ENCODE measurements at places on chromosomes 6 and 20.

GRCh38 chr6:26087284-26088115 is at the start of gene HFE:
Gene HFE, plus strand, starts transcription at chr6:26087429. Its CDS starts 12 bp downstream, at chr6:26087441.
- no peak for DNase-seq

DNA sequence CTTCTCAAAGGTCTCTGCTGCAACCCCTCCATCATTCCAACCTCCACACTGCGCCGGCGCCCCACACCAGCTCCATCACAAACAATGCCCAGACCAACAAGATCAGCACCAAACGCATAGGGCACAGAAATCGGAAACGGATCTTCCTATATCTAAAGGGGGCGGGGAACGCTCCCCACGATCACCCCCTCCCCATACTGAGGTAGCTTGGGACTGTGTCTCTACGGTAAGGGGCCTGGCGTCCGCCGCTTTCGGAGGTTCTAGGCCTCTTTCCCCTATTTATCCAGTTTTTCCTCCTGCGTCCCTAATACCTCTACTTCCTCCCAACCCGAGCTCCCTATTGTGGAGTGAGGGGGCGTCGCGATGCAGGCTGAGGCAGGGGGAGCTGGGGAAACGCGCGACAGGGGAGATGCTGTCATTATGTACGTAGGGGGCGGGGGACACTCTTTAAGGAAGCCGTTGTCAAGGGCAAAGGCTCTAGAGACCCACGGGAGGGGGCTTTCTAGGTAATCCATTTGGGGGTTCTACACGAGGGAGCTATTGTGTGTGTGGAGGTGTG is 909 bp downstream of the DNAAF9 start:
- DNase-seq, result no peak

DNA sequence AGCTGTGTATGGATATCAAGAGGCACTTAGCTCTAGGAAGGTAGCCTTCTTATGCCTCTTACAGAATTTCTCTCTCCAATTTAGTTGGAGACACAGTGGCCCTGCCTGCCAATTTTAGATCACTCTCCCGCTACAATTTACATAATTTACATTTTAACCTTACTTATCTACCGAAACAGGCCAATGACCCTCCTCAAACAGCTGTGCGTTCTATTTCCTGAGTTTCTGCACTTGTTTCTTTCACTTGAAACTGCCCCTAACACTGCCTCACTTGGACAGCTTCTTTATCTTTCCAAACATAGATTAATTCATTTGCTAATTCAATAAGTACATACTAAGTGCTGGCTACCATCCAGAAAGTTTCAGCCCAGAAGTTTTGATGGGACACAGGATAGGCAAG is 52.9 kb upstream of the HDDC2 start:
- no peak for DNase-seq

DNA sequence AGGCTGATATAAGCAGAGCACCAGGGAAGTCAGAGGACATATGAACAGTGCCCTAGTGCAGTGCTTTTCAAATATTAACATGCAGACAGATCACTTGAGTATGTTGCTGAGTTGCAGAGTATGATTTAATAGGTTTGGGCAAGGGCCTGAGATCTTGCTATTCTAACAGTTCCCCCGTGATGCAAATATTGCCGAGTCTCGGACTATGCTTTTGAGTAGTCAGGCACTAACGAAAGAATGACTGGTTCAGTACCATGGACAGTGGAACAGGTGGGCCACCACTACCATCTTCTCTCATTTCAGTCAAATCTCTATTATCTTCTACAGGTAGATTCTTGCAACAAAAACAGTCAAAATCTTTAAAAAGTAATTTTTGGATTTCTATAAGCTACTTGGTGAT is 3.7 kb upstream of the TMEM200A start:
- DNase-seq, result no peak

GRCh38 chr20:44071526-44072111 is 115.4 kb downstream of the JPH2 start:
- no peak for DNase-seq

- no peak for DNase-seq
Observed at GRCh38 chr6:136763716-136764516, 28.4 kb downstream of the MAP3K5 start.

- no peak for DNase-seq
Observed at GRCh38 chr6:28478518-28478917, 35.2 kb upstream of the ZSCAN23 start.

DNA sequence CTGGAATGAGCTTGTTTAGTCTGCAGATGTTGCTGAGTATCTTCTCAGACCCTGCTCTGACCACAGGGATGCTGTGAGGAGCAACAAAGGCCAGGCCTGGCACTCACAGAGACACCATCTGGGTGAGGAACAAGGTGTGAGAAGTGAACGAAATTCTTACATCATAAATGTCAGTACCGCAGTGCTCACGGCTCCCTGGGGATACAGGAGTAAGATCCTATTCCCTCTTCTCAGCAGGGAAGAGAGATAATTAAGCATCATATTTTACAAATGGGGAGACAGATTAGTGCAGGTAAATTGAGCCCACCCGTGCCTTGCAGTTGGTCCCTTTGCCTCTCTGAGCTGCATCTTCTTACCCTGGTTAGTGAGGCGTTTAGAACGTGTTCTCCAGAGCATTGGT is 106.2 kb downstream of the DTD1 start:
- no peak for DNase-seq

DNA sequence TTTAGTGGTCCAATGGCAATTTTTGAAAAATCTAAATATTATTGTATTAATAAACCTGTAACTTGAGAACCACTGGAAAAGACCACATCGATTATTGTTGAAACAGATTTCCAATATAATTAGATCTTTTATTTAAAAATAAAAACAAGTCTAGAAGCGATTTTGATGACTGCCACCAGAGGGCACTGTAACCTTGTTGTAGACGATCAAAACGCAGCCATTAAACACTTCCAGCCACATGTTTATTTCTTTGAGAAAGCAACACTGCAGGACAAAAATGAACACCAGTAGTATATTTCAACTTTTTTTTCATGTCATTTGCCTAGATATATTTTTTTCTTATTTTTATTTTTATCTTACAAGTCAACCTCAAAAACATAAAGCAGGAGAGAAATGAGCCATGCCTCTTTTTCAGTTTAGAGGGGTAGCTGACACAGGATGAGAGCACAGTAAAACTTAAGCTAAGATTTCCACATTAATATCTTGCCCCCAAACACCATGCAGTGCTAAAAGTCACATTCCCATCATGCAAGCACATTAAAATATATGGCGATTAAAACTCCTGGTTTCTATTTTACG is 115.4 kb downstream of the OPRM1 start:
- DNase-seq, result peak; percentile 38

GRCh38 chr20:25251558-25251957 is 3.7 kb downstream of the PYGB start:
- no peak for DNase-seq

DNA sequence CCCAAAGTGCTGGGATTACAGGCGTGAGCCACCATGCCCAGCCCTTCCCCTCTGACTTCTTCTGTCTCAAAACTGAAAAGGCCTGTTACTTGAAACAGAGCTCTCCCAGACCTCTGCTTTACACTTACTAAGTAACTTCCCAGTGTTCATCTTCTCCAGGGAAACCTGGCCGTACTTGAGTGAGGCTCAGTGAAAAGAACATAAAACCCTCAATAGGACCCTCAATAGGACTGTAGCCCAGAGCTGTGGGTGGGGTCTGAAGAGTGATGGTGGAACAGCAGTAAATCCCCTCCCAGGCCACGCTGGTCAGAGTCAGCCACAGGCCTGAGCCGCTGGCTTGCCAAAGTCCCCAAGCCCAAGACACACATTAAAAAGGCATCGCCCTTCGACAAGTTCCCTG is 145.4 kb downstream of the NFATC2 start:
- no peak for DNase-seq

DNA sequence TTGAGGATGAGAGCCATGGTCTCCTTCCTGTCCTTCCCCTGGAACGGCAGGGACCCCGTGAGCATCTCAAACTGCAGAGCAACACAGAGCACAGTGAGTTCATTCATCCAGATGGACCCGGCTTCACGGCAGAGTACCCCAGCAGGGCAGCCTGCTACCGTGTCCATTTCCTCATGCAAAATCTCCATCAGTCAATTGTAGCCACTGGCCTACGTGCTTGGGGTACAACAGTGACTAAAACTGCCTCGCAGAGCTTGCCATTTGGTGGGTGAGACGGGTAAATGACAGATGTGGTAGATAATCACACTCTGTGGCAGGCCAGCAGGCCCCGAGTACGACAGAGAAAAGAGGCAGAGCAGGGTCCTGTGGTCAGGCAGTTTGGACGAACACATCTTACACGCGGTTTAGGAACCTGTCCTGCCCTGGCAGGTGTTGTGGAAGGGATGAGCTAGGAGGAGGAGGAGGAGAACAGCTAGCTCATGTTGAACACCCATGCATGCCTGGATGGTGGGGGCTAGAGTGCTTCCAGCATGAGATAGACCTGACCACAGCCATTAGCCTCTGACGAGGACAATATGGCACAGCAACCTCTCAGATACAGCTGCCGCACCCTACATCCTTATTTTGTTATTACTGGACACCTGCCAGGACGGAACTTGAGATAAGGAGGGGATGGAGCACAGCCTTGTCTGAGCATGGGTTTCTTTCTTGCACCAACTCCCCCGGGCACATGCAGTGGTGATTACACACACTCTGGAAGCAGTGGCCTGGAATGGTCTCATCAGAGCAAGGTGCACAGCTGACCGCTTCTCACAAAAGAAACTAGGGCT is 95.6 kb downstream of the RAMACL start:
- DNase-seq, result no peak

DNA sequence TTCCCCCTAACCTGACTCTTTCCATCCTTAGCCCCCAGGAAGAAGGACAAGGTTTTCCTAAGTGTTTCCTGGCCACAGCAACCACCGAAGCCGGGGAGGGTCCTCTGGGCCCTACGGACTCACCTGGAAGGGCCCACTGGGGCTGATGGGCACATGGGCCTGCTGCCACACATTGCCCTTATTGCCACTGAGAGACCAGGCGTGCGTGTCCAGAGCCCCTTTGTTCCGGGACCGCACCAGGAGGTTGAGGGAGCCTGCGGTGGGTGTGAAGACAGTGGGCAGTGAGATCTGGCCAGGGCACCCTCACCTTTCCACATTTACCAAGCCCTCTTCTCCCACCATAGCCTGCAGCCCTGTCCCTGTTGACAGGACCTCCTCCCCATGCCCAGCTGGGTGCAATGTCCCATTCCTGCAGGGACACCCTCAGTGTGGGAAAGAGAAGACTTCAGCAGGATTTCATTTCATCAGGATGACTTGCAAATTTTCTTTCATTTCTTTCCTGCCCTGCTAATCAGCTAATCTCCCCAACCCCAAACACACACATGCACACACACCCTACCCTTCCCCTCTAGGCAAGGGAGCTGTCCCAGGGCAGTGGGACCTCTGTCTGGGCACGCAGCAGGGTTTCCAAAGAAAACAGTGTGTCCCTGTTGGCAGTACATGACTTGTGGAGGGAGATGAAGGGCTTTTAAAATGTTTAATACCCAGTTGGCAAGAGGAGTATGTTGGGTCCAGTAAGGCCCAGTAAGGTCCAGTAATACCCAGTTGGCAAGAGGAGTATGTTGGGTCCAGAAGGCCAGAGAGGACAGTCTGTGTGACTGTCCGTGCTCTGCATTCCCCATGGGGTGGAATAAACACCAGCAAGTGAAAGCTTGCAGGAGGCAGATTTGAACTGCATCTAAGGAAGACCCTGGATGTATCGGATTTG is 59.0 kb downstream of the MDGA1 start:
- DNase-seq, result no peak

GRCh38 chr6:572596-573265 is 84.2 kb downstream of the HUS1B start:
- DNase-seq, result no peak

- no peak for DNase-seq
Observed at GRCh38 chr6:47258724-47259347, 50.9 kb downstream of the TNFRSF21 start.

DNA sequence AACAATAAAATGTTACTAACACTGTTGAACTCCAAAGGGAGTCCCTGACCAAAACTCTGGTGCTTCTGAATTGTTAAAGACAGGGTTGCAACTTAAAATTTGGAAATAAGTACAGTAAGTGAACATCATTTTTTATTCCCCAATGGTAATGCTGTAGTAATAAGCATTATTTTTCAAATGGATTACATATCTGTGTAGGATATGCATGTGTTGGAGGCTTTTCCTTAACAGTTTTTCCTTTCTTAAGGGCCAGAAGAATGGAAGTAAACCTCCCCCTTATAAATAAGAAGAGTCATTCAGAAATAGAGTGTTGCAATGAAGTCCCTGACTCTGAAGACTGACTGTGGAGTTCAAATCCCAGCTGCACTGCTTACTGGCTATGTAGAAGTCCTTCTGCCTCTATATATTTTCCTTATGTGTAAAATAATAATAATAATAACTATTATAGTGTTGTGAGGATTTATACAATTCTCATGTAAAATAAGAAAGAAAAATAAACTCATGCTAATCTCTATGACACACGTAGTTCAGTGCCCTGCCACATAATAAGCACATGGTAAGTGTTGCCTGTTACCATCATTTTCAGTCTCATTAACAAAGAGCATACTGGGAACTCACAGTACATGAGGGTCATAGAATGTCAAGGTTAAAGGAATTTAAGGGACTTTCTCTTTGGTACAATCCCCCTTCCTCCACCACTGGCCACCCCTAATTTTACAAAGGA is 129.8 kb upstream of the SMLR1 start:
- DNase-seq, result no peak

- DNase-seq, result no peak
Observed at GRCh38 chr6:170277893-170278742, 12.8 kb downstream of the DLL1 start.

DNA sequence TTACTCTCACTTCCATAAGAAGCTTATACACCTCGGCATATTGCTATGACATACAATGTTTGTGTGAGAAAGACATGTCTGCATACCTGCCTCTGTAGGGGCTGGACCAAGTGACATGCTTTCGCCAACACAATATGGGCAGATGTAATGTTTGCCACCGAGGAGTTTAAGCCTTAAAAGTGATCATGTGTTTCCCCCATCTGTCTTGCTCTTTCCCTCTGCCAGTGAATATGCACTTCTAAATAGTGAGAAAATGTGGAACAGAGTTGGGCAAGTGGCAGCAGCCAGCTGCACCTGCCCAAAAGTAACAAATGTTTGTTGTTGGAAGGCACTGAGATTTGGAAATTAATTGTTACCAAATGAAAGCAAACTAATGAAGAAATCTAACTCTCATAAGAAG is 274.8 kb upstream of the BTBD3 start:
- no peak for DNase-seq

DNA sequence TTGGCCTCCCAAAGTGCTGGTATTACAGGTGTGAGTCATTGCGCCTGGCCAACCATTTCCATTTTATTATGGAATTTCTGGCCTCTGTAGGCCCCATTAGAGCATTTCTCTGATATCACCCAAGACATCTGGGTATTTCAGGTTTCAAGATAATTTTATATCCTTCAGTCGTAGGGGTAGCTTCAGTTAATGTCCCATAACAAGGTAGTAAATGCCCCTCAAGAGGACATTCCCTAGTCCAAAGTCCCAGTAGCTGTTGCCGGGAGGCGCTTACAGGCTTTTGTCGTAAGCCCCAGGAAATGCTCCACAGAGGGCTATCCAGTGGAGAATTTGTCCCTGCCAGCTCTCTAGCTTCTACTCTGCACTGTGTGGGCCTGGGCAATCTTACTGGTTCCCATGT is 24.4 kb downstream of the EFCAB8 start:
- no peak for DNase-seq

- no peak for DNase-seq
Observed at GRCh38 chr6:34084591-34085290, 61.1 kb downstream of the GRM4 start.

GRCh38 chr20:4613718-4614620 is 107.7 kb upstream of the PRND start:
- DNase-seq, result no peak

GRCh38 chr20:32017711-32018251 is 7.5 kb downstream of the CCM2L start:
- DNase-seq, result peak; percentile 34

- no peak for DNase-seq
Observed at GRCh38 chr6:166223079-166223478, 55.4 kb upstream of the TBXT start.

Data from breast epithelium (tissue), 4 donors.